ENCODE measurements at places on chromosomes 12 and 14.

DNA sequence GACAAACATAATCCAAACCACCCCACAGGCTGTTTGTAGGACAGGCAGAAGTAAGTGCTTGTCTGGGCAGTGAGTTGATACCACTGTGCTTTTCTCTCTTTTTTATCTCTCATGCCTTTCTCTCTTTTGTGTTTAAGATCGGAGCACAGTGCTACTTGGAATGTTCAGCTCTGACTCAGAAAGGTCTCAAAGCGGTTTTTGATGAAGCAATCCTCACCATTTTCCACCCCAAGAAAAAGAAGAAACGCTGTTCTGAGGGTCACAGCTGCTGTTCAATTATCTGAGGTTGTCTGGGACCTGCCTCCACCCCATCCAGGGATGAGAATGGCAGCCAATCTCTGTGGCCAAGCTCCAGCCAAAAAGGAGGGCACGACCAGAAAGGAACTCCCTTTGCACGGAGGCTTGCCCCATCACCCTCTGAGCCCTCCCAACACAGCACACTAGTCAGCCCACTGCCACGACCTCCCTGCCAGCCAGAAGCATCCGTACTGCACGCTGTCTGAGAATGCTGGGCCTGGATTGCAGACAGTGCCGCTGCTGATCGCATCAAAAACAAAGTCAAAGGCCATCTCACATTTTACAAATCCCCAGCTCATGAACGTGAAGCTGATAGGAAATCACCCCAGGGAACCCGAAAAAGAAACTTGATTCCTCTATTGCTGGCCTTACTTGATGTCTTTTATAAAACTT, 27.8 kb downstream of the GPHB5 start:
- peak overlapping the region; percentile 17 for H3K27ac ChIP-seq
- no peak for DNase-seq
- no peaks in the 10 kb centered on the region for H3K27me3 ChIP-seq
- H3K36me3 ChIP-seq, result no peaks in the 10 kb centered on the region

GRCh38 chr12:52284562-52285171, 6.7 kb downstream of the KRT81 start:
- no peaks in the 10 kb centered on the region for H3K36me3 ChIP-seq
- H3K27ac ChIP-seq, result no peak overlapping the region
- H3K27me3 ChIP-seq, result no peaks in the 10 kb centered on the region
- H3K4me1 ChIP-seq, result peaks cover 9% of the 10 kb centered on the region

DNA sequence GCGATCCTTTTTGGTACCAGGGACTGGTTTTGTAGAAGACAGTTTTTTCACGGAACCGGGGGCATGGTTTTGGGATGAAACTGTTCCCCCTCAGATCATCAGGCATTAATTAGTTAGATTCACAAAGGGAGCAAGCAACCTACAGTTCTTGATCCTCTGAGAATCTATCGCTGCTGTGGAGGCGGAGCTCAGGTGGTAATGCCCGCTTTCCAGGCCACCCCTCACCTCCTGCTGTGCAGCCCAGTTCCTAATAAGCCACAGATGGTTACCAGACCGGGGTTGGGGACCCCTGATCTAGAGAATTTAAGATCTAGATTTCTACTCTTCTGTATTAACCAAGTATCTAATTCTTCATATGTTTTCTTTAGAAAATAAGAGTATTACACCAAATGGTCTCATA, 4.8 kb downstream of the ARHGAP5 start:
- no peaks in the 10 kb centered on the region for H3K4me1 ChIP-seq
- no peaks in the 10 kb centered on the region for H3K36me3 ChIP-seq
- H3K4me3 ChIP-seq, result no peak overlapping the region

DNA sequence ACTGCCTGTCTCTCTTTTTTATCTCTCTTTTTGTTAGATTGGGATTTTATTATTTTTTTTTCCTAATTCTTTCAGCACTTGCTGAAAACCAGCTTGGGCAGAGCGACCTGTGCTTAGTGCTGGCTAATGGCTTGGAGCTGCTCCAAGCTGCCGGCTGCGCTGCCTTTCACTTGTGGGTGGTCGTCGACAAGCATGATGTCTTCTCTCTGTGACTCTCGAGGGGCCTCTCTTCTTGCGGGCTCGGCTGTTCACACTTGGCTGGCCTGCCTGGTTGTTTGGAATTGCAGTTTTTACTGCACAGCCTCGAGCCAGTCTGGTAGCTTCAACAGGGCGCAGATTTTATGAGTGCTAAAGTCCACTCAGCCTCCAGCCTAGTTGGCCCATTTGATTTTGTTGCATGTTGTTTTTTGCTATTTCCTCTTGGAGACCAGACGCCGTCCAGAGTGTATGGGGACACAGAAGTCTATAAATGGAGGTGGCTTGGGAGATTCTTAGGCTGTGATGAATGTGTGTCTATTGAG, 18.6 kb downstream of the TPCN1 start:
- H3K36me3 ChIP-seq, result no peaks in the 10 kb centered on the region
- H3K27me3 ChIP-seq, result no peaks in the 10 kb centered on the region
- H3K27ac ChIP-seq, result peak overlapping the region; percentile 94
- no peak for DNase-seq
- H3K4me3 ChIP-seq, result no peak overlapping the region

GRCh38 chr14:104968153-104968527, 10.0 kb downstream of the AHNAK2 start:
- H3K4me3 ChIP-seq, result peak overlapping the region; percentile 57
- peak; percentile 57 for DNase-seq
- no peaks in the 10 kb centered on the region for H3K27me3 ChIP-seq
- peak overlapping the region; percentile 95 for H3K27ac ChIP-seq
- no peaks in the 10 kb centered on the region for H3K36me3 ChIP-seq

- H3K36me3 ChIP-seq, result no peaks in the 10 kb centered on the region
- H3K4me3 ChIP-seq, result no peak overlapping the region
These were observed 51.7 kb downstream of the ADGRD1 start for GRCh38 chr12:131005161-131006035.

DNA sequence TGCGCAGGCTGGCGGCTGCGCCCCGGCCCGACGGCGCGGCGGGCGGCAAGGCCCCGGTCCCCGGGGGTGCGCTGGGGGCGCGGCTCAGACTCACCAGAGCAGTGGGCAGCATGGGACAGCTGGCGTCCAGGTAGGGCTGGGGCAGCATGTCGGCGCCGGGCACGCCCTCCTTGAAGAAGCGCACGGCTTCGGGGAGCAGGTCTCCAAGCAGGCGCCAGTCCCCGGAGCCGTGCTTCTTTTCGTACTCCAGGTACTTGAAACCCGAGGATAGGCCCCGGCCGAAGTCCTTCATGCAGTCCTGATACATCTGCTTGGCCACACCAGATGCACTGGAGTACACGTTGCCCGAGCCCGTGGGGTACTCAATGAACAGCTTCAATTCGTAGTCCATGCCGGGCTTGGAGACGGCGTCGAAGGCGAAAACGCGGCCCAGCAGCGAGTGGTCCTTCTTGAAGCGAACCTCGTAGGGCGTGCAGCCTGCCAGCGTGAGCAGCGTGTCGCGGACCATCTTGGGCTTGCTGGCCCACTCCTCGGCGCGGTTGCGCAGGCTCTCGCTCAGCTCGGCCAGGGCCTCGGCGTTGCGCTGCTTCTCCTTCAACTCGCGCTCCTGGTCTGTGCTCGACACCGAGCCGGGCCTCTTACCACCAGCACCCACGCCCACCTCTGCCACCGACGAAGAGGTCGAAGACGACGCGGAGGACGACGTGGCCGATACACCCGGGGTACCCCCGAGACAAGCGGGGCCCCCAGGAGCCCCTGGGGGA, 2.2 kb downstream of the IRF2BPL start:
- DNase-seq, result no peak
- H3K4me1 ChIP-seq, result peaks cover 15% of the 10 kb centered on the region
- H3K4me3 ChIP-seq, result peak overlapping the region; percentile 94

DNA sequence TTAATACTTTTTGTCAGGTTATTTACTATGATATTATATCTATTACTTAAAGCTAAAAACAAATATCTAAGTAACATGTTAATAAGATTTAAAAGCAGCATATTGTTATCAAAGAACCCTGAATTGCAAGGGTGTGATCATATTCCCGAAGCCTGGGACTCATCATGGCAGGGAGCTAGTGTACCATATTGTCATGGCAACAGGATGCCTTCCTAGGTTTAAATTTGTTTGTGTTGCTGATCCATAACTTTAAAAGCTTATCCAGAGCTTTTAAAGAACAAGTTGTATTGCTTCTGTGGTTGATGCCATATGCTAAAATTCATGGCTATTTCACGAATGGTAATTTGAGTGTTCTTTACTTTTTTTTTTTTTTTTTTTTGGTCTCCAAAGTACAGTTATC, 500.5 kb downstream of the NAV3 start:
- no peaks in the 10 kb centered on the region for H3K4me1 ChIP-seq
- no peaks in the 10 kb centered on the region for H3K36me3 ChIP-seq
- H3K4me3 ChIP-seq, result no peak overlapping the region
- no peak overlapping the region for H3K27ac ChIP-seq
- no peaks in the 10 kb centered on the region for H3K27me3 ChIP-seq

GRCh38 chr12:132638541-132639408, 20.2 kb downstream of the P2RX2 start:
- H3K27me3 ChIP-seq, result no peaks in the 10 kb centered on the region
- H3K27ac ChIP-seq, result no peak overlapping the region
- DNase-seq, result no peak
- H3K4me1 ChIP-seq, result no peaks in the 10 kb centered on the region
